ENCODE measurements at places on chromosomes 3 and 15.

GRCh38 chr3:23277688-23278087, 74.6 kb downstream of the UBE2E2 start:
- DNase-seq: no peak

DNA sequence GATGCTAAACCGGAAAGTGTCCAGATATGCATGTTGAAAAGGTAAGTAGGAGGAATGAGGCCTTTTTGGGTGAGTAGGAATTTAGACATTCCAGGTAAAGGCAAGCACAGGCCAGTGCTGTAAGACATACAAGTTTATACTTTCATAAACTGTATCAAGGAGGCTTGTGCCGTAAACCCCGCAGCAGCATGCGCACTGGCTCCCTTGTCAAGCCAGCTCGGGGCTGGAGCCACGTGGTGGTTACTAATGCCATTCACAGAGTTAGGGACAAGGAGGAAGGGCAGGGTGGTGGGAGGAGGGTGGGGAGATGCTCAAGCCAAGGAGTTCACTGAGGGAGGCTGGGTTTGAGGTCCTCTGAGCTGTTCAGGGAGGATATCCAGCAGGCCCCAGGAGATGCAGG, 35.8 kb downstream of the PLD1 start:
- no peak for DNase-seq

DNA sequence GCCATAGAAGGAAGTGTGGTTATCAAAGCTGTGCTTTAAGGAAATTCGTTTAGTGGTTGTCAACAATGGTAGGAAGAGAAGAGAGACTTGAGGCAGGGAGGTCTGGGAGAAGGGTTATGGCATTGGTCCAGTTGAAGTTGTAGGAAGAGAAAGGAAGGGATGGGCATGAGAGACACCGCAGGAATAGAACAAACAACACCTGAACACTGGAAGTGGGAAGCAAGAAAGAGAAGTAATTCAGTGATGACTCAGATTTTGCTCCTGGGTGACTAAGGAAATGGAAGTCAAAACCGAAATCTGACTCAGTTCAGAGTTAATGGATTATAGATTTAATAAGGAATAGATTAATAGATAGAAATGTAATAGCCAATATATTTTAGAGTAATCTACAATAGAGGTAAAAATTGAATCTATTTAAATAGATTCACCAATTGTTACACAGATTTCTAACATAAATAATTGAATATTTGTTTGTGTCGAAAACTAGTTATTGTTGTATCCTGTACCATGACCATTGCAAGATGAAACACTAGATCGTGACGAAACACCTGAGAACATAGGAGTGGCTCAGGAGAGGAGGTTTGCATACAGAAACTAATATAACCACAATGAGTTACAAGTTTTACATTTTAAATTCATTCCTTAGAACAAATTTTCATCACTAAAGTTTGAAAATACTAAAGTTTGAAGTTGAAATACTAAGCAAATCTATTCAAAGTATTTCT, 36.0 kb downstream of the THBS1 start:
- DNase-seq: no peak

- DNase-seq: no peak
These were observed 316.0 kb downstream of the RORA start for GRCh38 chr15:60912984-60913697.

DNA sequence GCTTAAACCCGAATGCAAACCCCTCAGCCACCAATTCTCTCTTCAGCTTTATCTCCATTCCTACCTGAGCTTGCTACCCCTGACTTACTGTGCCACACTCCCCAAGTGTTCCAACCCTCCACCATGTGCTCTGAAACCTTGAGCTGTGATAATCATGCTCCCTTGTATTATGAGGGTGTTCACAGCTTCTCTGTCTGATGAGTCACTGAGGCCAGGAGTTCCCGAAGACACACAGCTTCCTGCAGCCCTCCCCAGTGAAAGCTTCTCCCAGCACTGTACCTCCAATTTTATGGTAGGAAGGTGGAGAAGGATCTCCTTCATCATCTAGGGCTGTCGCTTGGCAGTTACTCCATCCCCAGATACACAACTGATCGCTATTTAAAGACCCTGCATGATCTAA, 24.9 kb downstream of the STAC start:
- no peak for DNase-seq

GRCh38 chr3:143810166-143810952, 37.9 kb downstream of the SLC9A9 start:
- DNase-seq: no peak

- DNase-seq: no peak
These were observed 69.5 kb upstream of the VGLL4 start for GRCh38 chr3:11713171-11713570.

- DNase-seq: no peak
These were observed 150.5 kb upstream of the POU1F1 start for GRCh38 chr3:87426918-87427317.

- no peak for DNase-seq
These were observed 1.1 kb upstream of the FGF7 start for GRCh38 chr15:49421991-49422390.

GRCh38 chr3:183247011-183247589, 6.0 kb upstream of the B3GNT5 start:
- DNase-seq: no peak

DNA sequence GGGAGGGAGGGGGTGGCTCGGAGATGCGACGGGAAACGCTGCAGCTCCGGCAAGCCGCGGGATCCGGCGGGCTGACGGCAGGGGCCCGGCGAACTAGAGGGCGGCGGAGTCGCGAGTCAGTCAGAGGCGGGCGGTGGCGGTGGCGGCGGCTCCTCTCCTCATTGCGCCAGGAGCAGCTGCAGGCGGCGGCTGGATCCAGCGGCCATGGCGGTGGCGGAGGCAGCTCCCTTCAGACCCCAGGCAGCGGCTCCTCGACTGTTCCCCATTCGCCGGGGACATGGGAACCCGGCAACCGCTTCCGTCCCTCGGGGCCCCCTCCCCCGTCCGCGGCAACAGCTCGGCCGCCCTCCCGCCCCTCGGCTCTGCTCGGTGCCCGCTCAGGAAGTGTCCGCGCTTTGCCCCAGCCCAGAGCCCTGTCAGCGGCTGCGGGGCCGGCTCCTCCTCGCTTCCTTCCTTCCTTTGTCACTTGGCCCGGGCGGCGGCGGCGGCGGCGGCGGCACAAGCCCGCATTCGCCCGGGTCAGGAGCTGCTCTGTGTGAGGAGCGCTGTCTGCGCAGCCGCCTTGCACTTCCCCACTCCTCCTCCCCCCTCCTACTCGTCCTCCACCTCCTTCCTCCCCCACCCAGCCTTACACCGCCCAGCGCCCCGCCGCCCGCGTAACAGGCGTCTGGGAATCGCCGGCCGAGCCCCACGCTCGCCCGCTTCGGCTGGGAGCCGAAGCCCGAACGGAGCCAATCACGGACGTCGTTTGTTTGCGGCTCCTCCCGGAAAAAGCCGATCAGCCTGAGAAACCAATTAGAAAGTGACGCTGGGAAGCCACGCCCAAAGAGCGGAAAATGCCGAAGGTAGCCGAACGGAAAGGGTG, at the start of gene GSK3B:
Gene GSK3B (minus strand): TSS at position 537 of the 865 bp plus-strand sequence. CDS start 1,013 bp downstream, outside the sequence.
- DNase-seq: peak; percentile 76

- no peak for DNase-seq
These were observed 214.8 kb upstream of the ARHGEF26 start for GRCh38 chr3:153906366-153906765.

DNA sequence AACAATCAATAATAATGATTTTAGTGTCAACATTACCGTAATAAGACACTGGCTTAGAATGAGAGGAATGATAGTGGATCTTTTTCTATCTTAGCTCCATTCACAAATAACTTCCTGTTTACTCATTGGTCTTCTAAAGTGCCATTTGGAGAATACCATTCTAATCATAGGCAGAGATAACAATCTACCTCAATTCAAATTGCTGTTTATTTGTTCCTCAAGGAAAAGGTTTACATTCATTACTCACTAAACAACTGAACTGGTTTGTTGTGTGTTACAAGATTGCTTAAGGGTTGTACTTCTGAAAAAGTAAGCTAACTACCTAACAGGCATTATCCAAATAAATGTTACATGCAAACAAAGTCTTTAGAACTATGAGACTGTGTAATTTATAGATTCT, 8.1 kb upstream of the PCOLCE2 start:
- DNase-seq: no peak

GRCh38 chr15:31102039-31102321, 455 bp upstream of the TRPM1 start:
- no peak for DNase-seq

DNA sequence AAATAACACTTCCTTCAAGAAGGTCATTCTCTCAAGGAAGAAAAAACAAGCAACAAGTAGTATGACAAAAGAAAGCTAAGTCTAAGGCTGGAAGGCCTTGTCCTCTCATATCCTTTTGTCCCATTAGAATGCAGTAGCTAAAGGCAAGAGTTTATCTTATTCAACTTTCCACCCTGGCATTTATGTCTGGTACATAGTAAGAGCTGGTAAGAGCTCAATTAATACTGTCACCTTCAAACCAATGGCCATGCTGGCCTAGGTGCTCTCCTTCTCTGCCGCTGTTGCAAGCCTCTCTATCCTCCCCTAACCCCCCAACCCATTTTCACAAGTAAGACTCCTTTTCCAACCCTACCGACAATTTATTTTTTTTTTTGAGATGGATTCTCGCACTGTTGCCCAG, 81.9 kb downstream of the LRRFIP2 start:
- DNase-seq: no peak

GRCh38 chr3:128859630-128860029, 19.8 kb upstream of the ACAD9 start:
- no peak for DNase-seq

GRCh38 chr15:32909431-32909830, 191.6 kb downstream of the GREM1 start:
- DNase-seq: no peak

- DNase-seq: no peak
These were observed 314.4 kb downstream of the MECOM start for GRCh38 chr3:169348929-169349621.

DNA sequence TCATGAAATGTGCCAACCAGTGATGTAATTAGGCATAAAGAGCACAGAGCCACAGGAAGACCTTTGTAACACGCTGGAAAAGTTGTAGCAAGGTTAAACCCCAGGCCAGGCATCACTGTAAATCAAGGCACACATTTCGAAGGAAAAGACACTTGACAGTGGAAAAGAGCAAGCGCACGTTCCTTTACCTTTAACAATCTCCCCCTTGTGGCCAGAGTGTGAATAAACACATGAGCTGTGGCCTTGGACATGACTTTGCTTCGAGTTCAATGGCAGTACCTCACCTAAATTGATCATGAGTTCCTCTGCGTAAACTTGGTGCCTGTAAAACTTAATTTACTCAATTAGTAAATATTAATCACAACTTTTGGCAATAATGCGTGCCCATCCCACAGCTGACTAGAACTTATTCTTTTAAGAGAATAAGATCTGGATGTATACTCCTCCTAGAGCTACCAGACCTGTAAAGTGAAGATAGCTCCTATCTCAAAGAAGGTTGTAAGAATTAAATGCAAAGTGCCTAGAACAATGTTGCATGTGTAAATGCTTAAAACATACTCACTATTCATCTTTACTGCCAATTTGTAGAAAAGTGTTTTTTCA, 757.0 kb upstream of the NECTIN3 start:
- peak; percentile 45 for DNase-seq

- DNase-seq: no peak
These were observed 8.7 kb upstream of the GRM2 start for GRCh38 chr3:51698209-51698608.

DNA sequence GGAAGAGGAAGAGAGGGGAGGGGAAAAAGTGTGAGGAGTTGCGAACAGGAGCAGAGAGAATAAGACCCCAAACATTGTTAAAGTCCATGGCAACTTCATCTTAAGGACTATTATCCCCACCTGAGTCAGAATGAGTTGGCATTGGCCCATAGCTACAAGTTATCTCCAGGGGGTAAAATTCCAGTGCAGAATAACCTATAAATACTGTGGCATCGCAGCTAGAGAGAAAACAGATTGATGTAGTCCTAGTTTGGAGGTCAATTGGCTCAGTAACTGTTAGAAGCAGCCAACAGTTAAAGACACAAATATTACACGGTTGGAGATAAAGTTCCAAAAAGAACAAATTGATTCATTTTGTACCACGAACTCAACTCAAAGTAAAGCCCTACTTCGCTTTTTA, 313.9 kb upstream of the CCDC54 start:
- no peak for DNase-seq

GRCh38 chr3:111895071-111895470, 36.0 kb downstream of the PHLDB2 start:
- no peak for DNase-seq

- no peak for DNase-seq
These were observed 101.3 kb upstream of the CMC1 start for GRCh38 chr3:28139967-28140634.

DNA sequence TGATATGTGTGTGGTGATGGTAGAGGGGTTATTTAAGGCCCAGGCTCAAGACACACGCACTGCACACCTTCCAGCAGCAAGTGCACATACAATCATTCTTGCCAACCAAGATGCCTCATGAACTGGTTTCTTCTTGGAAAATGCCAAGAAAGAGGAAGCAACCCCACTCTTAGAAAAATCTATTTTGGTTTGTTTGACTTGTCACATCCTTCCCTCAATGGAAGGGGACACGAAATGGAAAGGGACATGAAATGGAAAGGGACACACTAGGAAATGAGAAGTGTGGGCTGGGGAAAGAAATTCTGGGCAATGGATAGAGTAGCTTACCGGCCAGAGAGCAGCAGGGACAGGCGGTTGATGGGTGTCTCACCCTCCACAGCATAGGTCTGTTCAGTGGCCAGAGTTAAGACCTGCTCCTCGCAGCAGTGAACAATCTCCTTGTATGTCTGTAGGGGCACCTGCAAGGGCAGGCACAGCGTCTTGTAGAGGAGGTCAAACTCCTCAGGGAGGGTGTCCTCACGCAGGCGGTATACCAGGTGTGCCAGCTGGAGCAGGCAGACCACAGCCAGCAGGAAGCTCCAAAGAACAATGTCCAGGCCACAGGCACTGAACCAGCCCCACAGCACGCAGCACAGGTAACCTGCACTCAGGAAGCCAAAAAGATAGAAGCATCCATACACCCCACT, 640 bp downstream of the POPDC2 start:
- DNase-seq: no peak

DNA sequence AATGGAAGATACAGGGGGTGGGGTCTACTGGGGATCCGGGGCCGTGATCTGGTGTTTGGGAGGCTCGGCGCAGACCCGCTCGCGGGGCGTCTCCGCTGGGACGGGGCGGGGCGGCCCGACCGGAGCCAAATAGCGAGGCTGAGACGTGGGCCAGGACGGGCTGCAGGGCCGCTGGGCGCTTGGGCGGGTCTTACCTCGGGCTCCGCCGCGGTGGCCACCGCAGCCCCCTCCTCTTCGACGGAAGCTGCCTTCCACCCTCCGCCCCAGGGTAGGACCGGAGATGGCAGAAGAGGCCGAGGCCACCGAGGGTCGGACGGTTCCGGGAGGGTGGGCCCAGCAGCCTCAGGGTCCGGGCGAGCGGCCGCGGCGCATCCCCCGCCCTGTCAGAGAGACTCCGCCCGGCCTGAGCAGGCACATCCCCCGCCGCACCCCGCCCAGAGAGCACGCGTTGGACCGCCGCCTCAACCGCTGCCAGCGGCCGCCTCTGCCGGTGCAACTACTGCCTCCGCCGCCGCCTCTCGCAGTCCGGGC, 399 bp downstream of the MYO9A start:
- peak; percentile 84 for DNase-seq

DNA sequence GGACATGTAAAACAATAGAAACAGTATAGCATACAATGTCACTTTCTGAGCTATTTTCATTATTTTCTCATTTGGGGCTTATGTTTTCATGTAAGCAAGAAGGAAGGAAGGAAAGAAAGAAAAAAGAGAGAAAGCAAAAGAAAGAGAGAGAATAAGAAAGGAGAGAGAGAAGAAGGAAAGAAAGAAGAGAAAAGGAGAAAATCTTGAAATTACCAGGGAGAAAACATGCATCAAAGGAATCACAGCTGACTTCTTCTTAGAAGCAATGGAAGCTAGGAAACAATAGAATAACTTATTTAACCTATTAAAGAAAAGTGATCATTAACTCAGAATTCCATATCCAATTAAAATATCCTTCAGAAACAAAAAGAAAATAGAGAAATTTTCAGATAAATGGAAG, 471.5 kb downstream of the OCA2 start:
- no peak for DNase-seq

Measured in muscle of arm (tissue), 14 donors.